ENCODE measurements at places on chromosomes 5 and 9.

DNA sequence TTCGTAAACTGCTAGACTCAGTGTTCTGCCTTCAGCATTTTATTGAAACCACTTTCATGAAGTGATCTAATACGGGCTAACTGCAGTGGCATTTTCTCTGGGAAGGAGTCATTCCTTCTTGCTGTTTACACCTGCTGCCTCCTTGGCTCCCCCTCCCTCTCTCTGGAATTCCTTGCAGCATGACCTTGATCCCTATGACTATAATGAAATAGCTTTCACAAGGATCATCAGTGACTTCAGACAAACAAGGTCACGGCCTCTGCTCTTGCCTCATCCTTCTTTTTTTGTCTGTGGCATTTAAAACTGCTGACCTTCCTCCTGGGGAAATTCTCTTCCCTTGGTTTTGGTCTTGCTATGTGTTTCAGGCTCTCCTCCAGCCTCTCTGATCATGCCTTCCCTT is 90.2 kb downstream of the ZNF462 start:
- DNase-seq, result no peak

GRCh38 chr5:135878156-135878620 is 17.5 kb downstream of the IL9 start:
- DNase-seq, result no peak

DNA sequence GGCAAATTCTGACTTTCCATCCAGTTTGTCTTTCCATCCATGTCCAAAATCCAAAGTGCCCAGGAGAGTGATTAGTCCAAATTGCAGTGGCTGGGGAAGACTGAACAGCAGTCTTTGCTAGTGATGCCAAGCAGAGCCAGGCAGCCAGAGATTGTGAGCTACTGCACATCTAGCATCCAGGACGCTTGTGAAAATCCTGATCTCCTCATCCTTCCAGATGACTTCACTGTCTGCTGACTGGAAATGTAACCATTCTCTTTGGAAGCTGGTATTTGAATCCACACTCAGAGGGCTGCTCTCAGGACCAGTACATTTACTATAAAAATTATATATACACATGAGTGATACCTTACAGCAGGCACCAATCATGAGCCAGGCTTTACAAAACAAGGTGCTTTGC is 49.6 kb downstream of the MACROH2A1 start:
- DNase-seq, result no peak

DNA sequence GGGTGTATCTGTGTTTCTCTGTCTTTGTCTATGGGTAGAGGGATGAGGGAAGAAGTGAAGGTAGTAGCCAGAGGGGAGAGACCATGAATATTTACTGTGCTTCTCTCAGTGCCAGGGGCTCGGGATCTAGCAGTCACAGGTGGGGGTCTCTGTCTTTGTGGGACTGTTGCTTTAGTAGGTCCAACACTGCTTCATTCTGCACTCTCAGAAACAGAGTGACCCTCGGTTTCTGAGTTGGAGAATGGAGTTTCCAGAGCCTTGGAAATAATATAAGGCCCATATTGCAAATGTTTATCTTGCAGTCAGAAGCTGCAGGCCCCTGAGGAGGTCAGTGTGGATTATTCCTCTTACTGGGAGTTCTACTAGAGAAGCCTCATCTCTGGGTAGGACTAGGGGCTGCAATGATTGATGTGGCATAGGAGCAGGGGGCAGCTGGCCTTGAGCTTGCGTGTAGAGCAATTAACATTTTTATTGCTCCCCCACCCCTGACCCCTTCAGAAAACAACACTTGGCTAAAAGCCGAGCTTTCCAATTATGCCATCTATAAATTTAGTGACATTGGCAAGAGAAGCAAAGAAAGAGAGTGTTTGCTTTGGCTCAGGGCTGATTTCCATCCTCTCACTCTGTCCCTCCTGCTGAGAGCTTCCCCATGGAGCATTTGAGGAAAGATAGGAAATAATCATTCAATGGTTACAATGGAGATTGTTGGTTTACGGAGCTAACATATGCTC is 55.0 kb upstream of the TRPC7 start:
- DNase-seq, result no peak

GRCh38 chr5:172834415-172835289 is 601 bp downstream of the ERGIC1 start:
- no peak for DNase-seq

DNA sequence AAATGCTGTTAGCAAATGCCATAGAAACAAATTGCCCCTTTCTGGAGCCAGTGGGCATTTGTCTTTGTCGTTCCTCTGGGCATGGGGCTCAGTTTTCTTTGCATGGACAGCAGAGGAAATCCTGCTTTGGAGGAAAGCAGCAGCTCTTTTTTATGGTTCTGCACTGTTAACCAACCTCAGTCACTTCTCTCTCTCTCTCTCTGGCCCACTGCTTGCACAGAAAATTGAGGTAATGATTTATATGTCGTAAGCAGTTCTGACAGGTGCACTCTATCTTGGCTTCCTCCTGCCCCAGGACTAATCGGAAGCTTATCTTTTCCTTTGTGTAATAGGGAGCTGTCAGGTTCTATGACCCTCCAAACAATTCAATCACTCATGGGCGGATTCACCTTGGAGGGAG is 159.6 kb upstream of the GPR151 start:
- no peak for DNase-seq

- DNase-seq, result no peak
These were observed 15.1 kb downstream of the HNRNPK start for GRCh38 chr9:83964973-83965349.

DNA sequence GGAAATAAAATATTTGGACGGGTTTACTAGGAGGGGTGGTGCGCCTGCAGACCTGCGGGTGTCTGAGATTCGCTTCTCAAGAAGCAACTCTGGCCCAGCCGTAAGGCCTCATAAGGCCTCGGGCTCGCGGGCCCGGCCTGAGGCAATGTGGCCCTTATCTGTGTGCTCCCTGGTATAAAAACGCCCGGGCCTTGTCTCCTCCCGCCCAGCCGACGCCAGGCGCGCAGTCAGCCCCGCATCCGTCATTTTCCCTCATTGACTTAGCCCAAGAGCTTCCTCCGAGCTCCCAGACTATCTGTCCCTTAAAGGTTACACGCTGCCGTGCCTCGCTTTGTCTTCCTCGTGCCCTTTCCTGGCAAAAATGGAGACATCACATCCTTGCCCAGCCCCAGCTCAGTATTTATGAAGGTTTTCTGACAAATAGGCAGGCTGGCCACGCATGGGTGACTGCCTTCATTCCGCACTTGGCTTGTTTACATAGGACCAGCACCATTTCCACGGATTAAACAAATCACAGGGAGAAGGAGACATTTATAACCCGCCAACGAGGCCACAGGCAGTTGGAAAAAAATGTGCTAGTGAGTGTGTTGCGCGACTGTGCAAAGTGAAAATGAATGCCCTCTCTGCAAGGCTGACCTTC is 74.5 kb upstream of the TBCA start:
- no peak for DNase-seq

- no peak for DNase-seq
These were observed 99.1 kb downstream of the FBXO38 start for GRCh38 chr5:148482697-148483462.

DNA sequence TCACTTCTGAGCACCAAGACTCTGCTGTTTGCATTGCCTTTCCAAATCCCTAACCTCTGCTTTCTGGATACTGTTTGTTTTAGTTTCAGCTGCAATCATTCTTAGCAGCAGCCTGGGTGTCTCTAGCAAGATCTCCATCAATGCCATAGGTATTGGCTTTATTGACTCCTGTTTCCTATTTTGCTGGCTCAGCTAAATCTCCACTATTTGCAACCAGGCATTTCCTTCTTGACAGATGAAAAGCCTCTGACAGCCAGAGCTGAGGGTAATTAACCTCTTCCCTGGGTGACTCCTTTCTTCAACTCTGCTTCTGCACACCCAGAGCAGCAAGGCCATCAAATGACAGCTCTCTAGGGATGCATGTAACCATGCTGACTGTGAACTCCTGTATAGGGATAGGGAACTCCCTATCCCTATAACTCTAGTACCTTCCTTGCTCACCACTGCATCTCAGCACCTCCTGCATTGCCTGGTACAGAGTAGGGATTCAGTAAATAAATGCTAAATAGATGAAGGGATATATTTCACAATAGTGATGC is 293.5 kb downstream of the TRIM32 start:
- no peak for DNase-seq

DNA sequence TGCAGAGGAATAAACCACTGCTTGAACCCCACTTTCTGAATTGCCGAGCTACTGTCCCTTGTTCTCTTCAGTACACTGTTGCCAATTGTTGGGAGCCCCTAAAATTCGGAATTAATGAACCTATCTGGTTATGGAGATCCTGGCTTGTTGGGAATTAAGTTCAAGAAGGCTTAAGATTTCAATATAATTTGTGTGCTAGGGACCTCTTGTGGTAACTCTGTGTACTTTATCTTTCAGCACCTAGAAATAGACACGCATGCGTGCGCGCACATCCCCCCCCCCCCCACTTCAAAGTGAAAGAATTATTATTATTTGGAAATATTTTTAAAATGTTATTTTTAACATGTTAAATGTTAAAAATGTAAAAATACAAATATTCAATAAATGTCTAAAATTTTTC is 53.3 kb upstream of the FAM169A start:
- peak; percentile 67 for DNase-seq

GRCh38 chr5:53127107-53127506 is 17.6 kb upstream of the MOCS2 start:
- no peak for DNase-seq

- no peak for DNase-seq
These were observed 182.2 kb downstream of the MCTP1 start for GRCh38 chr5:95102687-95103086.

DNA sequence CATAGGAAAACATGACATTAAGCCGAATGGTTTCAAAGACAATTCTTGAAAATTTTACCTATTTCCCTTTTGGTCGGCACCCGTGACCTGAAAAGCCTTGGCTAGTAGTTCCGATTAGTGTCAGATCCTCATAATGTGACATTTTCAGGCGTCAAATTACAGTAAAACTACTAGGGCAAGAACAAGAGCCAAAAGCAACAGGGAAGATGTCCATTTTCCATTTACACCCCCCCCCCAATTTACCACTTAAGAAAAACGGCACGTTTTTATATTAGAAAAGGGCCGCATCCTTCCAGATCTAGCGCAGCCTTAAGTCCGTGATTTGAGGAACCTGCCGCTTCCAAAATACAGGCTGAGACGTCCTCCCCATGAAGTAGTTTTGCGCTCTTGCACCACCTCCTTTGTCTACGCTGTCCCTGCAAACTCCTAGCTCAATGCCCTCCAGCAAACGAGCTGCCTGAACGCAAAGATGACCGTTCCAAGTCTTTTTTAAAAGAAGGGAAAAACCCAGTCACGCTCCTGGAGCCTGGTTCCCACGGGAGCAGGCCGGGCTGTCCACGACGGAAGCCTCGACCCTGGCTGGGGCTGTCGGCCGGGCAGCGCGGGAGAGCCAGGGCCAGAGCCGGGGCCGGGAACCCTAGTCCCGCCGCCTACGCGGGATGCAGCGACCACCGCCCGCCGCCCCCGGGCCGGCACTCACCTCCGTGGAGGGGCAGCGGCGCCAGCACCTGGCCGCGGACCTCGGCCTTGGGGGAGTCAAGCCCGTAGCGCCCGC is 616 bp downstream of the RNF130 start:
- DNase-seq, result peak; percentile 19

DNA sequence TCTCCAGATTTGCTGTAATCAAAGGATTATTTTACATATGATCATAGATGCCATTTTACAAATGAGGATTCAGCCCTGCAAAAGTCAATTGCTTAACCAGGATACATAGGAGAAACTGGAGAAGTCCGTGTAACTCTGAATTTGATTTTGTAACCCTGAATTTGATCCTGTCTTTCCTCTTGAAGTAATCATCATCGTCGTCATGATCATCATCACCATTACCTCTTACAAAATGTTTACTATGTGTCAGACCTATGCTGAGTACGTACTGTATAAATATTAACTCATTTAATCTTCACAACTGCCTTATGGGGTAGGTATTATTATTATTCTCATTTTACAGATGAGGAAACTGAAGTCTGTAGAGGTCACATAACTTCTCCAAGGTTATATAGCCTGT is 271.5 kb downstream of the DOCK8 start:
- DNase-seq, result no peak

DNA sequence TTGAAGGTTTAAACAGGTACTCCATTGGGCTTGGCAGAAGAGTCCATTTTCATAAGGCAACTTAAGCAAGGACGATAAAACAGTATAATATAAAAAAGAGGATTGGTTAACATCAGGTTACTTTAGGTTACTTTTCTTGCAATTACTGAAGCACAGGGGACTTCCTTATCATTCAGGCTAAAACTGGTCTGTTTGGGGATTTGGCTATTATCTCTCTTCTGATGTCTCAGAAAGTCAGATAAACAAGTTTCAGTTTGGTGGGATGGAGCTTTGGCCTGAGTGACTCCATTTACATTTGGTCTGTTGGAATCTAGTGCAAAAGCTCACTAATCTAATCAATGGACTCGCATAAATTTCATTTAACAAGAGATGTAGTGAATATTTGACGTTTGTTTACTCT is 8.0 kb downstream of the GAPT start:
- DNase-seq, result no peak

DNA sequence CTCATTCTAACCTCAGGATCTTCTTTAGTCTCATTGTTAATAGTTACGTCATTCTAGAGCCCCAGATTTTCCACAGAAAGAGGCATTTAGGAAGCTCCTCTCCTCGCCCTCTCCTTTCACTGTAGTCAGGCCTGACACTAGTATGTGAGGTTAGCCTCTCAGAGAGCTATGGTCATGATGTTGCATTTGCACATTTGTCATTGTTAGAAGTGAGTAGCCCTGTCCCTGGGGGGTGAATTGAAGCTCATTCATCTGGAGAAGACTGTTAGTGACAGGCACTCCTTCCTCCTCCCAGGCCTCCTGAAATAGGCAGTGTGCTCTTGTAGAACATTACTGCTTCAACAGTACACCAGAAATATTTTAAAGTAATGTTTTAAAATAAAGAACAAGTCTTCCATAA is 26.6 kb upstream of the LRRTM2 start:
- DNase-seq, result no peak

DNA sequence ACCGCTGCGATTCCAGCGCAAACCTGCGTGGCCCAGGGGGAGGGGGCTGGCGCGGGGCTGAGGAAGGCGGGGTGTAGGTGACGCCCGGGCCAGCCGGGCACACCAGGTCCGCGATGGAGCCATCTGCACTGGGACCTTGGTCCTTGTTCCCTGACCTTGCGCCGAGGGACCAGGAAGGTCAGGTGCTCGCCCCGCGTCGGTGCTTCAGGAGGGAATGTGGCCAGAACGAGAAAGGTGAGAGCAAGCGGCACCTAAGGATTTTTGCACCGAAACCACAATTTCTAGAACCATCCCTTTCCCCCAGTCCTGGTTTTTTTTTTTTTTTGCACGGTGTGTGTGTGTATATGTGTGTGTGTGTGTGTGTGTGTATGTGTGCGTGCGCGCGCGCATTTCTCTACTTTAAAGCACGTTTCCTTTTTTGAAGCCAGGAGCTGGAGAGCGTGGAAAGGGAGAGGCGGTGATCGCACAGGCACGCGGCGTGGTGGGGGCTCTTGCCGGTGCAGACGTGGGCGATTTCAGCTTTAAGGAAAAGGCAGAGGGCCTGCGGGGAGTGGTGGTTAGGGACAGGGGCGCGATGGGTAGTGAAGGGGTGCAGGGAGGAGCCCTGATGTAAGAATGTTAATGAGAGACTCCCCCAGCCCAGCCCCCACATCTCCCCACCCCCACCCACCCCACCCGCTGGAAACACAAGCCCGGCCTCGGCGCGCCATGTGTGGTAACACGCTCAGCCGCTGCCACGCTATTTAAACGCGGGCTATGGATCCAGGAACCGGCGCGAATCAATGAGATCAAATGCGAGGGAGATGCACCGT is at the start of gene NPR3:
NPR3 (plus strand) TSS at position 772 of the 812 bp plus-strand sequence. CDS start 456 bp downstream, outside the sequence.
- peak; percentile 30 for DNase-seq
